NCI-H1092 (cell line): ENCODE measurements at places on chromosomes 5 and 9.

- DNase-seq = no peak
Measured at GRCh38 chr9:14279671-14280070, 34.3 kb downstream of the NFIB start.

GRCh38 chr5:74617202-74617601, 23.3 kb downstream of the ENC1 start:
- no peak for DNase-seq

- no peak for DNase-seq
Measured at GRCh38 chr9:32427111-32427873, 42.8 kb downstream of the ACO1 start.

- no peak for DNase-seq
Measured at GRCh38 chr9:131276094-131276888, at the start of gene FAM78A. TSS of gene FAM78A (minus strand) at chr9:131276510. CDS start at chr9:131276179, 331 bp downstream.

GRCh38 chr5:115602591-115603125, 379 bp upstream of the TICAM2 start:
- no peak for DNase-seq

GRCh38 chr9:117135501-117136098, 279.3 kb downstream of the ASTN2 start:
- DNase-seq = no peak

DNA sequence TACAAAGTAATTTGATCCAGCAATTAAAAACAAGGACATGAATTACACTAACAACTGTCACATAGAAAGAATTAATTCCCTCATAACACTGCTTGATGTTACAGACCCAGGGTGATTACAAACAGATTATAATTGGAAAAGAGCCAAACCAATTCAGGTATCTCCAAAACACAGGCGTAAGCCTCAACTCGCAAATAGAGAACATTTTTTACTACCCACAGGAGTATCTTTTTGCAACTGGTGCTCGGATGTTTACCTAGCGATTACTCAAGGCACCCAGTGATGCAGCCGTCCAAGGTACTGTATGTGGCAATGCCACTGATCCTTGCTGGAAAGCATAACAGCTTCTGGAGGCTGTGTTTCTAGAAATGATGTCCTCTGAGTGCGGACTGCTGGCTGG, 386.1 kb upstream of the KIF2A start:
- peak; percentile 18 for DNase-seq

DNA sequence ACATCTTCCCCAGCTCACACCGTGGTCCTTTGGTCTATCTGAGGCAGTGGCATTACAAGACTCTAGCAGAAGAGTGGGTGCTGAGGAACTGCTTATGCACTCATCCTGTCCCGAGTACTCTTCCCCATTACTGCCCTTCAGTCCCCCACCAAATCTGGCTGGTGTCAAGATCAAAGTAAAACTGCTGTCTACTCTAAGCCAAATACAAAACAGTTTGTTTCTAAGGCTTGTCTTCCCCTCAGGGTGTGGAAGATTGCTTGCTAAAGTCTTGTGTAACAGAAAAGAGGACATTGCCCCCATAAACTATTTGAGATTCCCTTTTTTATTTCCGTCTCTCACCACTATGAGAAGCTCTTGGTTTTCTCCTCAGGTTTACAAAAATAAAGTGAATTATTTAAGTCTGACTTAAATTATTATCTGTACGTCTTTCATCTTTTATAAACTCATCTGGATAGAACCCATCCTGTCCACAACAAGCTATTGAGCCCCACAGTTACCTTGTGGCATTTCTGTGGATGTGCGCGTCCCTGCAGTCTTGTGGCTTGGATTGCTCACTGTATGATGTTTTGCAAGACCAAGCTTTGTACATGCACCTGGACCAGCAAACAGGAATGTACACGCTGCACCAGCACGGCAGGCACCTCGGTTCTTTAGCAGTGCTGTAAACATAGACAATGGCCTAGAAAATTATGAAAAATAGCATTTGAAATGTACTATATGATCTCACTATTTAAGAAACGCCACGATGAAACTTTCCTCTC, 61.0 kb downstream of the CYSTM1 start:
- DNase-seq = no peak

DNA sequence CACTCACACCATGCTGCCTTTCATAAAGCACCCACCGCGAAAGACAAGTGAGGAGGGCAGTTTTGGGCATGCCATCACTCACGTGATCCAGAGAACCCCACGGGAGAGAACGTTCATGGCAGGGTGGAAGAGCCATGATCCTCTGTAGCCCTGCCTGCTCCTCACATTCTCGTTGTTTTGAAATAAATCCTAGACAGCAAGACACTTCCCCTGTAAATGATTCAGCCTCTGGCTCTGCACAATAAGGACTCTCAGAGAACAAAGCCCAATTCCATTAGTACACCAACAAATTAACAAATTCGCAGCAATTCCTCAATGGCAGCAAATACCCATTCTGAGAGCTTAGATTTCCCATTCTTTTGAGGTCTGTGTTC, 71.5 kb downstream of the WNK2 start:
- no peak for DNase-seq

DNA sequence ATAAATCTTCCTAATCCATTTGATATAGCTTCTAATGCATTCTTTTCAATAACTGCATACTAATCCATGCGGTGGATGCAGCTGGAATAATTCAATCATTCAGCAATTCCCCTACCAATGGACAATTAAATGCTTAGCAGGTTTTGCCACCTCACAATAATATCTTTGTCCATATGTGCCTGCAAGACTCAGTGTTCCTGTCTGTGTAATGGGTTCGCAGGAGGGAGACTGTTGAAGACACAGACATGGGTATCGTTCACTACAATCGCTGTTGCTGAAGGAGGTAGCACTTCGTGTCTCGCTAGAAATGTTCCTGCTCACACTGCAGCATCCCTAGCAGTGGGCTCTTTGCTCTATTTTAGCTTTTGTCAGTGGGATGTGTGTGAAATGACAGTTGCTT, 214.4 kb downstream of the MED10 start:
- no peak for DNase-seq

DNA sequence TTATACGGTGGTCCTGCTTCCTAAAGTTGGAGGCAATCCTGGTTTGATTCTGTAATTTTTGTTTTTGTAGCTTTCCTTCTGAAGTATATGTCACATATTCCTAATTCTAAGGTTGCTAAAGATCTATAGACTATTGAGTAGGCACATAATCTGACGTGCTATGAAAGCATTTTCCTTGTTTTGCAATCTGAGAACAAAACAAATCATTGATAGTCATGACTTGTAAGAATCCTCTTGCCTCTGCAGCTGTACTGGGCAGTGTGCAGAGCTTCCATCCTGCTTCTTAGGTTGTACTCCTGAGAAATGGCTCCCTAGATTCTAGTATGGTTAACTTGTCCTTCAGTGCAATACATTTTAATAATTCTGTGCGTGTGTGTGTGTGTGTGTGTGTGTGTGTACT, 35.4 kb downstream of the SEMA6A start:
- no peak for DNase-seq

DNA sequence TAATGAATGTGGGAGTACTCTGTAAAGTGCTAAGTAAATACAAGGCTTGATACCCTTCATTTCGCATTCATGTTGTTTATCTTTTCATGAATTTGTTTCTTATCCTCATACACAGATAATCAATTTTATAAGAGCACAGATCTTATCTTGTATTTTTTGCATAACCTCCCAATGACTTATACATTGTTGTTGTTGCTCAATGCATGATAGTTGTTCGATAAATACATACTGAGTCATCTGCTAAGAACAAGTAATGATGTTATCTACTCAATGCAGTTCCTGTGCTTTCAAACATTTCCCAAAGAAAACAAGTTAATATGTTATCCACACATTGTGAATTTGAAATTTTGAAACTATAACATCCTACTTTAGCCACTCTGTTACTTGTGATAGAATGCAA, 60.7 kb downstream of the TAF11L14 start:
- no peak for DNase-seq

DNA sequence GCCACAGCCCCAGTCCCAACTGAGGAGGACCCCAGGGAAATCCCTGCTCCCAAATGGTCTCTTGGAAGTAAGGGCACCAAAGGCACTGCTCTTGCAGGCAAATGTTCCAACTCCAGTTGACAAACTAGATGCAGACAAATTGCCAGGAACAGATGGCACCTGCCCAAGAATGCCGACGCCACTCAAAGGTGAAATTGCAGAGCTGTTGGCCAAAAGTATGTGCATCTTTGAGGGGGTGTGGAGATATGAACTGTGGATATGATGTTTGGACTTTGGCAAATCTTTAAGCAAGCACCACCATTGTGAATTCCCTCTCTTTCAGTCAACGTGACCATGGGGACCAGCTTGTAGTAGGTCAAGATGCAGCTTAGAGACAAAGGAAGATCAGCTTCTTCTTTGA, 12.0 kb upstream of the CPLX2 start:
- no peak for DNase-seq

DNA sequence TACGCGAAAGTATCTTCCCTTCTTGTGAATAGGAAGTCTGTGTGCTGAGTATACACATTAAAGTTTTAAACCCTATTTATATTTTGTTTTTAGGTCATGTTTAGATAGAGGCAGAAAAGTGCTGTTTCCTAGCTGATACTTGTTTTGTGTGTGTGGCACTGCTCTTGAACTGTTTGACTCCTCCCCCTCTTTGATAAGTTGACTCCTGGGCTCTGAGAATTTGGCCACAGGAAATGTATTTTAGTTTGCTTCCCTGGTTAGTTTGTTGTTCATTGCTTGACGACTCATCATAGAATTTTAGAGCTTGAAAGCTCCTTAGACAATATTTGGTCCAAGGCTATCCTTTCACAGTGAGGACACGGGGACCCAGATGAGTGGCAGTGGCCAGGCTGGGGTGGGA, 2.0 kb upstream of the CDC14B start:
- no peak for DNase-seq

GRCh38 chr9:75993434-75993833, 103.0 kb downstream of the PCSK5 start:
- DNase-seq = no peak

DNA sequence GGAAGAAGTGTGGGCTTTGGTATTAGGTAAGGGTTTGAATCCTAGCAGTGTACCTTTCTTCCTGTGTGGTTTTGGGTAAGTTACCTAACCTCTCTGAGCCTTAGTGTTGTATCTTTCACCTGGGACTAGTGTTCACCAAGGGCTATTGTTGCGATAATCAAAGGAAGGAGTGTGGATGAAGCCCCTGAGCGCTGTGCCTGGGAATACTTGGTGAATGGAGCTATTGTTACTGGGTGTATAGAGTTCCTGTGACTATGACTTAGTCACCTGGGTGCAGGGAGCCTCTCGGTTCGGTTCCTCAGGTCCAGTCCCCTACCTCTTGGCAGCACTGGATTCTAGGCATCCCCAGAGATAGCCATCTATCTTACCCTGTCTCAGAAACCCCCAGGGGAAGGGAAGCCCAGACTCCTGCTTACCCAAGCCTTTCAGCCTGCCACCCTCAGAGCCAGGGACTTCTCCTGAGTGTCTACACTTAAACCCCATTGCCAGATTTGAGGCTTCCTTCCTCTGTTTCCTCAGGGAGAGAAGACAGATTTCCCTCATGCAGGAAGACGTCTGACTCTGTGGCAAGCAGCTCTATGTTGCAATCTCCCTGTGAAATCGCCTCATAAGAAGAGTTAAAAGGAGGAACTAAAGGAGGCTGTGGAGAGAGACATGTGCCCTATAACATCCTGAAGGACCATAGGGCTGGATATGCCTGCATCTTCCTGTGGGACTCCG, 181.0 kb upstream of the PITX1 start:
- DNase-seq = no peak

DNA sequence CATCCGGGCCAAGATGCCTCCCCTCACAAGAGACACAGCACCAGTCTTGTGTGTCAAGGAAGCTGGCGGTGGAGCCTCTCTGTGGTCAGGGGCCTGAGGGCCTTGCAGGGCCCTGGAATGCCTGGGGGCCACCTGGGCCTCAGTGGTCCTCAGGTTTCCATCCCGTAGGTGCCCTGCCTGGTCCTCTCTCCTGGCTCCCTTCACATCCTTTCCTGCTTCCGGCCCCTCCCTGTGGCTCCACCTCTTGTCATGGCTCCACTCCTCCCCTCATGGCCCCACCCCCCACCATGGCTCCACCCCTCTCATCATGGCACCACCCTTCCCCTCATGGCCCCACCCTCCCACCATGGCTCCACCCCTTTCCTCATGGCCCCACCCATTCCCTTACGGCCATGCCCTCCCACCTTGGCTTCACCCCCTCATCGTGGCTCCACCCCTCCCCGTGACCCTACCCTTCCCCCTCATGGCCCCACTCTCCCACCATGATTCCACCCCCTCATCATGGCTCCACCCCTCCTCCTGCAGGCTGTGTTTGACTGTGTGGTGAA, 175.8 kb downstream of the CACNA1B start:
- no peak for DNase-seq

GRCh38 chr5:157690690-157691433, 19.5 kb downstream of the C5orf52 start:
- no peak for DNase-seq

- no peak for DNase-seq
Measured at GRCh38 chr5:77993855-77994318, 217.7 kb upstream of the TBCA start.

DNA sequence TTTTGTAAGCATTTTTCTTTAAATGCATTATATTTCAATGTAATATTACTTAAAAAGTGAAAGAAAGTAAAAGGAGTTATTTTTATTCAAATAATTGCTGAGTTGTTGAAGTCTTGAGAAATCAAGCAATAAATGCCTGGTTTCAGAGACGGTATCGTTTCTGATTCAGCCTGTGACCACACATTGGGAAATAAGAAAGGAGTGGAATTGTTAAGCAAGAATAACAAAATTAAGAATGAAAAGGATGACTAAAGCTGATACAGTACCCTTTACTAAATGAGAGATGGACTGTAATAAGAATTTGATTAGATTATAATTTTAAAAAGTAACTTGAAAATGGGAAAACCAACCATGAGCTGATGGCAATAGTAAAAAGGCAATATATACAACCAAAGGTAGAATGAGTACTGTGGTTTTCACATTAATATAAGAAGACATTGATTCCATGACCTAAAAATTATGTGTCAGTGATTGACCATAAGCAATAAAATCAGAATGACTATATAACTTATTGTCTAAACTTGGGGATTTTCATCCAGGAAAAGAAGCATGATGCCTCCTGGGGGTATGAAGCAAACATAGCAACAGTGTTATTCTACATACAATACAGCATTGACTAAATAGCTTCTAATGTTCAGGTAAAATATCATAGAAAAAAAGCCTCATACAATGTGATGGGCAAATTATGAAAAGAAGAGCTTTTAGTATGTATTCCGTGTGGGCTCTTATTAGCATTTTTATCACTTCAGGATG, 101.9 kb upstream of the PRDM9 start:
- no peak for DNase-seq

GRCh38 chr9:68555437-68556150, 14.9 kb upstream of the TMEM252 start:
- DNase-seq = no peak

- no peak for DNase-seq
Measured at GRCh38 chr5:135124128-135124527, 90.1 kb upstream of the PITX1 start.

GRCh38 chr9:123960366-123960765, 30.4 kb upstream of the DENND1A start:
- DNase-seq = no peak

- DNase-seq = no peak
Measured at GRCh38 chr9:111433082-111433481, 51.1 kb downstream of the ECPAS start.

GRCh38 chr5:144173766-144174165, 3.1 kb downstream of the KCTD16 start:
- no peak for DNase-seq

GRCh38 chr9:78697618-78698017, 400.7 kb downstream of the PSAT1 start:
- DNase-seq = no peak
